ENCODE measurements at places on chromosomes 1 and 21.

DNA sequence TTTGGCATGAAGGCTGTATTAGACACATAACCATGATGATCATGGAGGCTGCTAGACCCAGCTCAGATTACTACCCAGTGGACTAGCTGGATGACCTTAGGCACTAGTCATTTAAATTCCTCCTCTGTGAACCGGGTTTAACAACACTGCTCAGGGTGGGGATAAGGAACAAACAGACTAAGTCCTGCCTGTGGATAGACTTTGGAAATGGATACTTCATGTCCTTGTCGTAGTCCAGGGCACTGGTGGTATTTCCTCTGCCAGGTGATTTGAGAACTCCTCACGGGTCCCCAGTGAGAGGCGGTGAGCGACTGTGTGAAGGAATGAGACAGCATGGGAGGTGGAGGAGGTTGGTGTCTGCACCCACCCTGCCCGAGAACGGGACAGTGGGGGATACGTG lies 72.9 kb upstream of the SELENON start:
- DNase-seq, result no peak

- no peak for DNase-seq
Measured at GRCh38 chr1:975896-976683, 5.8 kb downstream of the PERM1 start.

DNA sequence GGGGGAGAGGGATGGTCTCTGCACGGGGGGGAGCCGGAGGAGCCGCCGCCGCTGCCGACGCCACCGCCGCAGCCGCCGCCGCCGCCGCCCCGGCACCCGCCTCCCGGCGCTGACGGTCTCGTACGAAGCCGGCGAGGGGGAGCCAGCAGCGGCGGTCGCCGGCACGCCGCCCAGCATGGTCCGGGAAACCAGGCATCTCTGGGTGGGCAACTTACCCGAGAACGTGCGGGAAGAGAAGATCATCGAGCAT lies 311 bp downstream of the SPEN start:
- no peak for DNase-seq

GRCh38 chr1:204513117-204513716 lies 3.0 kb upstream of the MDM4 start:
- DNase-seq, result no peak

GRCh38 chr1:94912263-94913184 lies 14.4 kb downstream of the CNN3 start:
- no peak for DNase-seq

- DNase-seq, result peak; percentile 87
Measured at GRCh38 chr1:50110656-50111055, 1.9 kb downstream of the ELAVL4 start.

DNA sequence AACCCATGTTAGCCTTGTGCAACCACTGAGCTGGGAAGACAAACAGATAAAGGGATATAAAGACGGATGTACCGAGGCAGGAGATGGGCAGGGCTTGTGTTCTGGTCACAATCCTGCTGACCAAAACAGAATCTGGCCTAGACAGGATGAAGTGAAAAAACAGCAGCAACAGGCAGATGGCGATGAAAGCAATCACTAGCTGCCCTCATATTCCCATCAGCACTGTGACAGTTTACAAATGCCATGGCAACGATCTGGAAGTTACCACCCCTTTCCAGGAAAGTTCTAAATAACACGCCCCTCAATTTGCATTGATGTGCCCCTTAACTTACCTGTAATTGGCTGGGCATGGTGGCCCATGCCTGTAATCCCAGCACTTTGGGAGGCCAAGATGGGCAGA lies 40.6 kb upstream of the CD46 start:
- DNase-seq, result no peak

DNA sequence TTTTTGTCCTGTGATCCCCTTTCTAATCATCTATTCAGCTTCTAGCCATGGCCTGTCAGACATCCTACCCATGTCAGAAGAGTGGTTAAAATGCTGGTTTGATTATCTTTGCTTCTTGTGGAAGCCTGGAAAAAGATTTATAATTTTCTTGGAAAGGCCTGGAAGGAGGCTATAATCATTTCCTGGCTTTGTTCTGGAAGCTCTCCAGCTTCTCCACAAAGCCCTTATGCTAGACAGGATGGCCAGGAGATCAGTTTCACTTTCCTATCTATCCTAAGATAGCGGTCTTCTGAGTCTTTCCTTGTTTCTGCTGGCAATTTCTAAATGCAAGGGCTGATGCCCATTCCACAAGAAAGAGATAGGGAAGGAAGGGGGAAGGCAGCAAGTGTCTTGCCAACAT lies 90.9 kb upstream of the SLC44A3 start:
- DNase-seq, result no peak

DNA sequence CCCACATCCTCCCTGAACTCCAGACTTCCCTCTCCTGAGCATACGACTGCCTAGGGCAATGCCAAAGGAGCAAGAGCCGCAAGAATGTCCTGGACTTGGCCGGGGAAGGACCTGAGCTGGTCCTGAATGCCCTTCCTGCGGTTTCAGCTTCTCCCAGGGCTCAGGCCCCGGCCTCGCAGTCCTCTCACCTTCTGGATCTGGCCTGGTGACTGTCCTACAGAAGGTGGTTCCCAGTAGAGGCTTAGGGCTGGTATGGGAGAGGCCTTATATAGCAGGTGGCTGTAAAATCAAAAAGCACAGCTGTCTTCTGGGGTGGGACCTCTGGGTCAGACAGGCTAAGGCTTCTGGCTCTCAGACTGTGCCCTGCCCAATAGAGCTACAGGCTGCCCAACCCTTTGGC lies at the start of gene LYPD8:
TSS of gene LYPD8 (minus strand) at position 243 of the 400 bp plus-strand sequence. CDS start 4,678 bp downstream, outside the sequence.
- no peak for DNase-seq

DNA sequence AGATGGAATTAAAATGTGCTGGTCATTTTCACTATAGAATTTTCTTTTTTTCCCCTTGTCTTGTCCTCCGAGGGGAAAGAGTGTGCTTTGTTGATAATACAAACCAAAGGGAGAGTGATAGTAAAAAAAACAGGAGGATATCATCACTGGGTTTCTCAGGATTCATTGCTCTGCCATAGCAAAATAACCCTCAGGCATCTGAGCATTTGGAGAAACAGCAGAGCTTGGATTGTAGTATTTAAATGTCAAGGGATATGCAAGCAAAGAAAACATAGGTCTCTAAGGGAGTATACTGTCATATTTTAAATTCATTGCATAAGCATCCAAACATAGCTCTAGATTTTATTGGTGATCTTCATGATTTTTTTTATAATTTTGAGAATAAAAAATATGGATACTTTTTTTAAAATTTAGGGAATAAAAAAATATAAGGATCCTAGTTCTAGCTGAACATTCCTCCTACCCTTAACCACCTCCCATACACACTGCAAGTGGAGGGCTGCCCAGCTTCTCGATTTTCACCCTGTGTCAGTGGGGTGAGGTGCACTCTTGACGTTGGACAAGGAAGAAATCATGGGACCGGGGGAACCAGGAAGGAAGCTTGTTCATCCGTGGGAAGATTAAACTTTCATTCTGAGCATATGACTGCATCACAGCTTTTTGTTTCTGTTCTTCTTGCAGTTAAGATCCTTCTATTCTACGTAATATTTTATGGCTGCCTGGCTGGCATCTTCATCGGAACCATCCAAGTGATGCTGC lies 4.4 kb downstream of the ATP1B1 start:
- DNase-seq, result no peak

DNA sequence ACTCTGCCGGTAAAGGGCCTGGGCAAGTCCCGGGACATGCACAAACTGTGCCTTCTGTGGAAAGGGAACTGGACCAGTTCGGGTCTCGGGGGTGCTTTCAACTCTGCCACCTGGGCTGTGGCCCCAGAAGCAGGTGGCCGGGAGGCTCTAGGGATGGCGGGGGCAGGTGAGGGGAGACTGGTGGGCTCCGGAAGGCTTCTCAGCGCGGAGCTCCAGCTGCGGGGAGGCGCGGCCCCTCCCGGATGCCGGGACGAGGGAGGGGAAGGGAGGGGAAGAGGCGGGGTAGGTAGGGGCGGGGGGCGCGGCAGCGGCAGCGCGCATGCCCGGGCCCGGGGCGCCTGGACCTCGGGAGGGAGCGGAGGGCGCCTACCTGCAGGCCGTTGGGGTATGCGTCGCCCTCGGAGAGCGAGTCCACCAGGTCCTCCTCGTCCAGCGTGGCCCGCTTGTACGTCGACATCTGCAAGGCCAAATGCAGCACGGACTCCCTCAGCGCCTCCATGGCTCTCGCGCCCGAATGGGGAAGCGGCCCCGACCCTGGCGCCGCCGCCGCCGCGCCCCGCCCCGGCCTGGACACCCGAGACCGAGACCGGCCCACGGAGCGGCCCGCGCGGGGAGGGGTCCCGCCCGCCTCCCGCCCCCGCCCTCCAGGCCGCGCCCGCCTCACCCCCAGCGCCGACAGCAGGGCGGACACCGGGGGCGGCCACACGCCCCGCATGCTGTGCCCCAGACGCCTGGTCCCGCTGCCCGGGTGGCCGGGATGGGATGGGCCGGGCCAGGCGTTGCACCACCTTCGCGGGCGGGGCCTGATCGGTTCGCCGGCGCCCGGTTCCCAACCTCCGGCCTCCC lies at the start of gene ECE1:
TSS of gene ECE1 (minus strand) at position 764 of the 846 bp plus-strand sequence. CDS start at position 715, 49 bp downstream.
- DNase-seq, result no peak

GRCh38 chr21:46062471-46063211 lies 35.3 kb upstream of the COL6A2 start:
- DNase-seq, result no peak

- no peak for DNase-seq
Measured at GRCh38 chr1:177142791-177143271, 21.7 kb downstream of the ASTN1 start.

All from NCI-H187 treated with DMSO at 0.1 percent for 48 hours (cell line).